ENCODE measurements at places on chromosomes 3 and 15.

DNA sequence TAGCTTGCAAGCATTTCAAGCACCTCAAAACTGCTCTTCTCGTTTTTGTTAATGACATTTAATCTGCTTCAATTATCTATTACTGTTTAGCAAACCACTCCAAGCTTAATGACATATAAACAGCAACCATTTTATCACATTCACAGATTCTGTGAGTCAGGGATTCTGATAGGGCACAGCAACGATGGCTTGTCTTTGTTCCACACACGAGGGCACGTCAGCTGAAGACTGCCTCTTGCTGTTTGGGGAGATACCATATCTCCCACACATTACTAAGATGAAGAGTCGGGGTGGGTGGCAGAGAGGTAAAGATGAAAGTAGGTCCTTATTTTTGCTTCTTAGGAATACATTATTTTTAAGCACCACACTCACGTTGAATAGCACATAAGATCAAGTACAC lies 19.3 kb downstream of the CPOX start:
- no peak for DNase-seq

DNA sequence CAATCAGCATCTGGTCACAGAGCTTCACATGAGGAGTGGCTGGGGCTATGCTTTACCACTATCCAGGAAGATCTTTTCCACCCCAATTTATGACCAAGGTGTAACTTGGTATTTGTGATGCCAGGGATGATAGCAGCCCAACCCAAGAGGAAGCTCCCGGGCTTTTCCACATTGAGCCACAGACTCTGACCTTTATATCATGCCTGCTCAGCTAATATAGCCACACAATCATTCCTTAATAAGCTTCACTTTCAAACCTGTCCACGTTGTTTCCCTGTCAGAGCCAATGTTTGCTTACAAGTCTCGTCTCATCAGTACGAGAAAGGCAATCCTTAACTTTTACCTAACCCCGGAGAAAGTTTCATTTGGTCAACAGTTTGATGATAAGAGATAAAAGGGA lies 330.9 kb downstream of the SHQ1 start:
- no peak for DNase-seq

GRCh38 chr3:82643948-82644347 lies 882.5 kb upstream of the GBE1 start:
- no peak for DNase-seq

- DNase-seq: no peak
These were observed 25.0 kb downstream of the CTNNB1 start for GRCh38 chr3:41224120-41224806.

GRCh38 chr3:86990012-86990733 lies 776 bp downstream of the VGLL3 start:
- DNase-seq: no peak

DNA sequence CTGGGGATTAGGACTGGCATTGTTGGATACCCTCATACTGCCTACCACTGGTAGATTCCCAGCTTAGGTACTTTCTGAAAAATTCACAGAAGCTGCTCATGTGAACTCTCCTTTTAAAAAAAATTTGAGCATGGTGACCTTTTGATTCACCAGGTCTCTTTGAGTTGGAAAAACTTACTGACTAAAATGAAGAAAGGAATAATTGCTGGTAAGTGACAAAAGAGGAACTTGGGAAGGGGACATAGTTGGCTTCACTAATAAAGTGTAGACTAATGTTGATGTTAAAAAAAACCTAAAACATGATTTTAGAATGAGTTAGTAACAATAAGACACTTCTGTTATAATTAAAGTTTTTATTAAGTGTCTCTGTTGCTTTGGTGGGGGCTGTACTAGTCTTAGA lies 8.6 kb downstream of the VPS8 start:
- no peak for DNase-seq

DNA sequence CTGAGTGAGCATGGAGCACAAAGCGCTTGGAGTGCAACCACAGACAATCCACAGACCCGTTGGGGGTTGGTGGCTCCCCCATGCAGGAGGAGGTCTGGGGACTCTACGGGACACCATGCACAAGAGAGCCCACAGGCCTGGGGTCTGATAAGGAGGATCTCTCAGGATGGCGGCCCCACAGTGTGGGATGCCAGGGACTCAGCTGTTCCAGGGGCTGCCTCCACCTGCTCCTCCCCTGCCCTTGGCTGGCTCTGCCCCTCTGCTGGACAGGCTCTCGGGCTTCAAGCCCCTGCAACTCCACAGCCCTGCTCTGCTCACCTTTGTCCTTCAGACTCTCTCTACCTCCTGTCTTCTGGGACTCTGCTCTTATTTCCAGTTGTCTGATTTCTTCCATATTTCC lies 184.5 kb upstream of the CHRNA7 start:
- DNase-seq: no peak

DNA sequence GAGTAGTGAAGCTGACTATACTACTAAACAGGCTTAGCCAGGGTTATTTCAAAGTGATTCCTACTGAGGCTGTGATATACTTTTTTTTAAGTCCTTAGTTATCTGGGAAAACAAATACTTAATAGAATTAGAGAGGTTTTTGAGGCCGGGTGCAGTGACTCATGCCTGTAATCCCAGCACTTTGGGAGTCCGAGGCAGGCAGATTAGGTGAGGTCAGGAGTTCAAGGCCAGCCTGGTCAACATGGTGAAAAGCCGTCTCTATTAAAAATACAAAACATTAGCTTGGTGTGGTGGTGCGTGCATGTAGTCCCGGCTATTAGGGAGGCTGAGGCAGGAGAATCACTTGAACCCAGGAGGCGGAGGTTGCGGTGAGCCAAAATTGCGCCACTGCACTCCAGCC lies 34.2 kb downstream of the PRTG start:
- no peak for DNase-seq

DNA sequence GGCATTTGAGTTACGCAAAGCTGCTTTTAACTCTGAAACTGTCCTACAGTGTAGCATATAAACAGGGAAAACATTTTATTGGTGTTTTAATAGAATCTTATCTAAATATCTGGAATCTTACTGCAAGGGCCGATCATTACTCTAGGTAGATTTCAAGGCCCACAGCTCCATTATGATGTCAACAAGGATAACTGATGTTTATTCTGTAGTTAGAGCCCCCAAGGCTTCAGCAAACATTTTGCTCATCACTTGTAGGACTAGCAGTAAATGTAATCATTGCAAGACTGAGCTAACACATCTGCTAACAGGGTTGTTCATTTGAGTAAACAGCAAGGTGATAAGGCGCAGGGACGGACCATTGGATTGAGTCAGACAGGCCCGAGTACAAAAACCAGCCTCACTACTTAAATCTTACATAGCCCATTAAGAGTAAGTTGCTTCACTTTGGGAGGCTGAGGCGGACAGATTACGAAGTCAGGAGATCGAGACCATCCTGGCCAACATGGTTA lies 332.5 kb upstream of the TPRG1 start:
- DNase-seq: no peak

GRCh38 chr3:134602440-134602814 lies 48.4 kb downstream of the KY start:
- DNase-seq: no peak

- DNase-seq: no peak
These were observed 274.5 kb downstream of the NEK10 start for GRCh38 chr3:27094721-27095120.

- DNase-seq: peak; percentile 20
These were observed 145.7 kb downstream of the RBMS3 start for GRCh38 chr3:29426302-29427226.

DNA sequence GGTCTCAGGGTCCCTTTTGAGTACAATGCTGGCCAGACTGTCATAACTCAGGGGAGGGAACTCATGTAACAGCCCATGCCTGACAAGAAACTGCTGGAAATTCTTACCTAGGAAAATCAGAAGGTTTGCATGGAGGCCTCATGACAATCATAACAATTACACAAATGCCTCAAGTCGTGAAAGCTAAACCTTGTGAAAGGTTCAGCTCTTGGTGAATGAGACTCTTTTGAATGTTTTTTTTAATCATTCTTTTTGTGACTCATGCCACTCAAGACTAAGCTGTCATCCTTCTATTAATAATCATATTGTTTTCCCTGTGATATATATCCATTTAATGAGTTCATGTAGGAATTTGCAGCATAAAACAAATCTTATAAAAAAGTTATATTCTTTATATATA lies 61.4 kb upstream of the LEKR1 start:
- no peak for DNase-seq

GRCh38 chr3:13600950-13601691 lies 52.2 kb downstream of the FBLN2 start:
- no peak for DNase-seq

DNA sequence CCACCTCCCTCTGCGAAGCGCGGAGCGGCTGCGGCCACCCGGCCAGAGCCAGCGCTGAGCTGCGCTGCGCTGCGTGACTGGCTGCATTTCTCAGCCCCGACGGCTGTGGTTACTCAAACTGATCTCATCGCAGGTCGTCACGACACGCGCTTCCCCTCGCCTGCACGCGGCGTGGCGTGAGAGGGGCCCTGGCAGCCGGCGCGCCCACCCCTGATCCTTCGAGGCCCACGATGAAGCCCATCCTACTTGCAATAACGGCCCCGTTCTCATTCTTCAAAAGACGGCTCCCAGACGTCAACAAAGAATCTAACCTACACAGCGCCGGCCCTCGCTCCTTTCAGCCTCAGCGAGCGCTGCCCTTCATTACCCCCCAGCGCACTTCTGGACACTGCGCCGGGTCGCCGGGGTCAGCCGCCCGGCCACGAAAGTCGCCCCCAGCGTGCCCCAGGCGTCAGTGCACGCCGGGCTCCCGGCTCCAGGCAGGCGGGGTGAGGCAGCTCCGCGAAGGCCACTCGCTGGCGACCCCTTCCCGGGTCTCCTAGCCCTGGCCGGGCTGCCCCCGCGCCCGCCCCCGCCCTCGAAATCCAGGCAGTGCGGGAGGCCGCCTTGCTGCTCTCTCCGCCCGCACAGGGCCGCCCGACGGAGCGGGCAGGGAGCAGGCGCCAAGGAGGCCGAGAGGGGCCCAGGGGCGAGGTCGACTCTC lies 9.9 kb upstream of the LEKR1 start:
- DNase-seq: no peak

- no peak for DNase-seq
These were observed 21.8 kb downstream of the CCDC32 start for GRCh38 chr15:40543082-40543481.

DNA sequence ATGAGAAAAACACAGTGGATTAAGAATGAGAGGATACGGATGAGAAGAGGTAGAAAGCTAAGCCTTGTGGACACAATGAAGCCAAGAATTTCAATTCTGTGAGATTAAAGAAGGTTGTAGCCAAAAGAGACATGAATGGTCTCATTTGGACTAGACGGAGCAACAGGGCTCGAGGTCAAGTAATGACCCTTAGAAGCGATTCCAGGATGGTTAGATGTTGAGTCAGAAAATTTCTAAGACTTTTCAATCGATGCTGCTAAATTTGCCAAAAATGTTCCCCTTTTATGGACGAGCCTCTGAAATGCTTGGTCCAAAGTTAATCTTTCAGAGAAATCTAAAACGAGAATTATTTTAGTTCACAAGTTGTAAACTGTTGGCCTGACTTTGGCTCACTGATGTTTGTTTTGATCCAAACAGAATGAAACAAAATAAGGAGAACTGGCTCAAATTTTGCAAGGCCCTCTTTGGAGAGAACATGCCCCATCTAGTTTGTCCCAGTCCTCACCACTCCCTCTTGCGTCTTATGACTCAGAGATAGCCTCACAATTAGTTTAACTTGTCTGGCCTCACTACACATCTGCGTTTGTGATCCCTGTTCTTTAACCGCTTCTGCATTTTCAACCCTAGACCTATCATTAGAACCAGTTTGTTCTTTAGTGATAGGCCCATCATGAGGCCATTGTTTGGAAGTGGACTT lies 235.5 kb downstream of the PDZRN3 start:
- no peak for DNase-seq

DNA sequence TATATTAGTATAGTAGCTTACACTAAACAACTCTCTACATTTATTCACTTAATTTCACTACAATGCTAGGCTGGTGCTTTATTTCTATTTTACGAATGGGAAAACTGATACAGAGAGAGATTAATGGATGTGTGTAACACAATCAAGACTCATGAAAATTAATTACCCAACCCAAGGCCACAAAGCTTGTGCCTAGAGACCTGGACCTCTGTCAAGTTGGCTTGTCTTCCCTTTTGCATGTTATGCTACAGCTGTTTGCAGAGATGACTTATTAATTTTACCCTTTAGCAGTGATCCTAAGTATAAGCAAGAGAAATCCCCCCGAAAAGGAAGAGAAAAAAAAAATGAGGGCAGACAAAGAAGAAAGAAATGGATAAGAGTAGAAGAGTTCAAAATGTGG lies 162.5 kb downstream of the C3orf38 start:
- DNase-seq: no peak

- DNase-seq: no peak
These were observed 1.8 kb downstream of the HCN4 start for GRCh38 chr15:73366766-73367623.

- DNase-seq: peak; percentile 85
These were observed 25.5 kb downstream of the SETD5 start for GRCh38 chr3:9422712-9423424.

GRCh38 chr3:192870822-192871221 lies 46.8 kb downstream of the MB21D2 start:
- DNase-seq: no peak

DNA sequence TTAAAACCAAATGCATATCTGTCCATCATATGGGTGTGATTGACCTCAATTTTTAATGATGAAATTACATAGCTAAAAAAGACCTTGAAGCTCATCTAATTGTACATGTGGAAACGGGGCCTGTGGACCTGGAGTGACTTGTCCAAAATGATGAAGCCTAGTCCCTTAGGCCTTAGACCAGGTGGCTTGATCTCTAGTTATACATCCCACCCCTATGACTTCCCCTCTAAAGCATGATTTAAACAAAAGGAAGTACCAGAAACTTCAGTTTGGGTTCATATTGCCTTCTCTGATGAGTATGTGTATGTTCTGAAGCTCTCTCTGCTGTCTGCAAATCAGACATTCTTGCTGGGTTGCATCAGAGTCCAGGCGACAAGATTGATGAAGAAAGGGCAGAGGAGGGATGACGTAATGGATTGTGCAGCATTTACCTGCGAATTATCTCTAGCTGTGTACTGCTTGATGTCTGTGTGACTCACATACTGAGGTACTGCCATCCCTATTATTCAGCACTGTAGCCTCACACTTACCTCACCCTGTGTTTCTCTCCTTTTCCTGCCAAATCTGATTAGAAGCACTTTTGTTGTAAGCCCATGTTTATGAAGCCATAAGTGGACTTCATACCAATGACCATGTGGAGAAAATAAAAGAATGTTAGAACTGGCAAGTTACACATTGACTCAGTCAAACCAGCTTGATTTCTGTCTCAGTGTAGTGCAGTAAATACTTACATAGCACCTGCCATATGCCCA lies 111.5 kb downstream of the FILIP1L start:
- DNase-seq: no peak

GRCh38 chr3:138786788-138787271 lies 47.9 kb downstream of the PIK3CB start:
- no peak for DNase-seq

- DNase-seq: no peak
These were observed 773.8 kb downstream of the MECOM start for GRCh38 chr3:168889666-168890065.

GRCh38 chr15:70385711-70386110 lies 288.0 kb upstream of the TLE3 start:
- DNase-seq: no peak

GRCh38 chr3:194046995-194047645 lies 88.8 kb upstream of the HES1 start:
- DNase-seq: peak; percentile 83

GRCh38 chr3:43905157-43905556 lies 214.4 kb downstream of the ABHD5 start:
- no peak for DNase-seq

- no peak for DNase-seq
These were observed 18.5 kb downstream of the SFMBT1 start for GRCh38 chr3:53027254-53027844.

- DNase-seq: no peak
These were observed 42.7 kb upstream of the MTMR10 start for GRCh38 chr15:31034152-31034551.

GRCh38 chr3:141286856-141287255 lies 55.2 kb downstream of the PXYLP1 start:
- DNase-seq: no peak

Measured in DMS79 (cell line).